ENCODE measurements at places on chromosomes 5 and 9. TPM values are rescaled to one million over a fixed set of nuclear protein-coding genes. Genes with fewer than 3 reads are reported as not detected.

DNA sequence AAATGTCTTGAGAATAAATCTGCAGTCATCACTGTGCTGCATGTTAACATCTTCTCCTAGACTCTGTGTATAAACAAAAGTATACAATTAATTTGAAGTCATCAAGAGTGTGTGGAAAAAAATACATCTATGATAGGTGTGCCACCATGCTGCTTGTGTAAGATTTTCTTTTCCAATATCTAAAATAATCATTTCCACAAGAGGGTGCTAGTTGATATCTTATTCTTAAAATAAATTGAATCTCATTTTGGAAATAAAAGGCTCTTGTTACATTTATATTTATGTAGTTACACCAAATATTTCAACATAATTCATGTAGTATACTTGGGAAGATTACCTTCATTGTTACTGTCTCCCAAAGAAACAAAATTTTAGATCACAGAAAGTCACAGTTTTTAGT lies 14.1 kb upstream of the MOCS2 start:
- H3K4me3 ChIP-seq = no peak overlapping the region
- H3K27me3 ChIP-seq = no peaks in the 10 kb centered on the region
- DNase-seq = no peak
- no peaks in the 10 kb centered on the region for H3K36me3 ChIP-seq

GRCh38 chr5:132296412-132297016 lies 2.3 kb downstream of the SLC22A4 start:
- no peaks in the 10 kb centered on the region for H3K27me3 ChIP-seq
- no peak overlapping the region for H3K27ac ChIP-seq
- DNase-seq = no peak
- no peak overlapping the region for H3K4me3 ChIP-seq
- H3K4me1 ChIP-seq = peaks cover 18% of the 10 kb centered on the region

- H3K36me3 ChIP-seq = no peaks in the 10 kb centered on the region
- H3K27ac ChIP-seq = no peak overlapping the region
- H3K4me1 ChIP-seq = no peaks in the 10 kb centered on the region
Measured at GRCh38 chr9:134687556-134687955, 46.0 kb downstream of the COL5A1 start.

GRCh38 chr9:31612336-31613030 lies 772.0 kb upstream of the ACO1 start:
- no peaks in the 10 kb centered on the region for H3K27me3 ChIP-seq
- DNase-seq = no peak
- no peak overlapping the region for H3K4me3 ChIP-seq
- no peaks in the 10 kb centered on the region for H3K4me1 ChIP-seq

GRCh38 chr9:69136779-69137178 lies 37.3 kb upstream of the TJP2 start:
- H3K4me3 ChIP-seq = no peak overlapping the region
- no peaks in the 10 kb centered on the region for H3K36me3 ChIP-seq
- no peaks in the 10 kb centered on the region for H3K27me3 ChIP-seq
- H3K4me1 ChIP-seq = no peaks in the 10 kb centered on the region
- H3K27ac ChIP-seq = no peak overlapping the region

GRCh38 chr9:105313238-105313637 lies 68.8 kb downstream of the SLC44A1 start:
- no peak for DNase-seq
- H3K27ac ChIP-seq = no peak overlapping the region
- no peak overlapping the region for H3K4me3 ChIP-seq
- no peaks in the 10 kb centered on the region for H3K4me1 ChIP-seq
- no peaks in the 10 kb centered on the region for H3K36me3 ChIP-seq

- DNase-seq = no peak
- no peak overlapping the region for H3K27ac ChIP-seq
- H3K36me3 ChIP-seq = no peaks in the 10 kb centered on the region
- no peaks in the 10 kb centered on the region for H3K27me3 ChIP-seq
Measured at GRCh38 chr9:71681708-71682272, 86.5 kb downstream of the CEMIP2 start.

- H3K27ac ChIP-seq = no peak overlapping the region
- no peak overlapping the region for H3K4me3 ChIP-seq
- no peaks in the 10 kb centered on the region for H3K36me3 ChIP-seq
- DNase-seq = no peak
- peaks cover 11% of the 10 kb centered on the region for H3K4me1 ChIP-seq
- H3K27me3 ChIP-seq = no peaks in the 10 kb centered on the region
Measured at GRCh38 chr9:114478871-114479270, 26.4 kb downstream of the WHRN start.

DNA sequence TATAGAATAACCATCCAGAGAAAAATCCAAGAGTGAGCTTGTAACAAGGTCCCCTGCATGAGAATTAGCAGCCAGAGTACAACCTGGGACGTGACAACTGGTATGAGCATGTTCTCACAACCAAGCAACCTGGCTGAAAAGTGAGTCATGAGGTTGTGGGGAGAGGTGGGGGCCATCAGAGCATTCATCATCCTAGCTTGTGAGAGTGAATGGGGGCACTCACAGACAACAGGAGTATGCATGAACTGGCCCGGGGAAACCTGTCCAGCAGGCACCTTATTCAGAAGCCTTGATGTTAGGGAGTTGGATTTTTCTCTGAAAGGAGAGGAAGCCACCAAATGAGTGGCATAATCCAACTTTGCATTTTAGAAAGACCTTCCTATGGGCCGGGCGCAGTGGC lies 113.0 kb downstream of the FRMD3 start:
- H3K36me3 ChIP-seq = no peaks in the 10 kb centered on the region
- H3K27me3 ChIP-seq = no peaks in the 10 kb centered on the region
- DNase-seq = no peak
- H3K4me1 ChIP-seq = no peaks in the 10 kb centered on the region
- no peak overlapping the region for H3K4me3 ChIP-seq
- H3K27ac ChIP-seq = no peak overlapping the region

DNA sequence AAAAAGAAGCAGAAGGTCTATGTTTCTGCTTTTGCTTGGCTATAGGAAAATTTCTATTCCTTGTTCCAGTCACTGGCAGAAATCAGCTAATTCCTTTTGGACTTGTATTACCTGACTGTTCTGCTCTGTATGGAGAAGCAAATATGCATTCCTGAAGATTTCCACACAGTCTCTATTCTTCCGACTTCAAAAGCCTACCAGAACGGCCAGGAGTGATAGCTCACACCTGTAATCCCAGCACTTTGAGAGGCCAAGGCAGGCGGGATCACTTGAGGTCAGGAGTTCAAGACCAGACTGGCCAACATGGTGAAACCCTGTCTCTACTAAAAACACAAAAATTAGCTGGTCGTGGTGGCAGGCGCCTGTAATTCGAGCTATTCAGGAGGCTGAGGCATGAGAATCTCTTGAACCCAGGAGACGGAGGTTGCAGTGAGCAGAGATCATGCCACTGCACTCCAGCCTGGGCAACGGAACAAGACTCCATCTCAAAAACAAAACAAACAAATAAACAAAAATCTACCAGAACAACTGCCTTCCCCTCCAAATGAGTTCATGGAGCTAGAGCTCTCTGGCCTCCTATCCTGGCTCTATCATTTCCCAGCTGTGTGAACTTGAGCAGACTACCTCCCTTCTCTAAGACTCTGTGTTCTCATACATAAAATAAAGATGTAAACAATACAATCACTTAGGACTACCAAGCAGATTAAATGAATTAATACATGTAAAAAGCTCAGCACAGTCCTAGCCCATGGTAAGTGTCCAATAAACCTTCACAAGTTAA lies 17.0 kb downstream of the MYO10 start:
- no peaks in the 10 kb centered on the region for H3K4me1 ChIP-seq
- H3K27ac ChIP-seq = no peak overlapping the region
- no peaks in the 10 kb centered on the region for H3K36me3 ChIP-seq
- H3K27me3 ChIP-seq = no peaks in the 10 kb centered on the region

GRCh38 chr5:68962757-68963484 lies 130.9 kb upstream of the SLC30A5 start:
- DNase-seq = no peak
- no peaks in the 10 kb centered on the region for H3K36me3 ChIP-seq
- no peaks in the 10 kb centered on the region for H3K27me3 ChIP-seq
- H3K27ac ChIP-seq = no peak overlapping the region

DNA sequence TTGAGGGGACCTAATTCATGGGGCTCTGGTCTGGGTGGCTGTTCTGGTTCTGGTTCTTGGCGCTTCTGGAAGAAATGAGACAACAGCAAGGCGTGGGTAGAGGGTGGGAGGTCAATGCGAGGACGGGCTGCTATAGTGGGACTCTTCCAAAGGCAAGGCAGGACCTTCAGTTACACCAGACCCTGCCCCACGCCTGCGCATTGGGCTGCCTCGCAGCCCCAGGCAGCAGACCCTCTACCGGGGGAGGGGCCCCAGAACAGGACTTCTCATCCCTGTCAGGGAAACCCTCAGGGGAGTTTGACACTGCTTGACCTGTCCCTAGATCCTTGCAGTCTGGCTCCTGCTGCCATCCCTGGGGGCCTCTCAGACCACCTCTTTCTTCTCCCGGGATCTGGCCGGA lies 18.5 kb downstream of the CCDC69 start:
- H3K4me1 ChIP-seq = peaks cover 59% of the 10 kb centered on the region
- no peak overlapping the region for H3K4me3 ChIP-seq
- DNase-seq = no peak
- H3K27me3 ChIP-seq = no peaks in the 10 kb centered on the region

DNA sequence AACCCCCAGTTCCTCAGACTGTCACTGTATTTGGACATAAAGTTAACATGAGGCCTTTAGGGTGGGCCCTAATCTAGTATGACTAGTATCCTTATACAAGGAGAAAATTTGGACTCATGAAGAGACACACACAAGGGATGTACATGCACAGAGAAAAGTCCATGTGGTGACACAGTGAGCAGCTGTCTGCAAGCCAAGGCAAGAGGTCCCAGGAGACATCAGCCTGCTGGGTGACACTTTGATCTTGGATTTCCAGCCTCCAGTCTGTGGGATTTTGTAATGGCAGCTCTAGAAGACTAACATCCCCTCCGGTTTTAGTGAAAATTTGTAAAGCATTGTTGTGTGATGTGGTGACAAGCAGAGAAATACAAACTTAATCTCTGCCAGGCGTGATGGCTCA lies 66.1 kb downstream of the RAI14 start:
- H3K27me3 ChIP-seq = no peaks in the 10 kb centered on the region
- H3K4me3 ChIP-seq = no peak overlapping the region
- H3K27ac ChIP-seq = no peak overlapping the region
- no peaks in the 10 kb centered on the region for H3K36me3 ChIP-seq

DNA sequence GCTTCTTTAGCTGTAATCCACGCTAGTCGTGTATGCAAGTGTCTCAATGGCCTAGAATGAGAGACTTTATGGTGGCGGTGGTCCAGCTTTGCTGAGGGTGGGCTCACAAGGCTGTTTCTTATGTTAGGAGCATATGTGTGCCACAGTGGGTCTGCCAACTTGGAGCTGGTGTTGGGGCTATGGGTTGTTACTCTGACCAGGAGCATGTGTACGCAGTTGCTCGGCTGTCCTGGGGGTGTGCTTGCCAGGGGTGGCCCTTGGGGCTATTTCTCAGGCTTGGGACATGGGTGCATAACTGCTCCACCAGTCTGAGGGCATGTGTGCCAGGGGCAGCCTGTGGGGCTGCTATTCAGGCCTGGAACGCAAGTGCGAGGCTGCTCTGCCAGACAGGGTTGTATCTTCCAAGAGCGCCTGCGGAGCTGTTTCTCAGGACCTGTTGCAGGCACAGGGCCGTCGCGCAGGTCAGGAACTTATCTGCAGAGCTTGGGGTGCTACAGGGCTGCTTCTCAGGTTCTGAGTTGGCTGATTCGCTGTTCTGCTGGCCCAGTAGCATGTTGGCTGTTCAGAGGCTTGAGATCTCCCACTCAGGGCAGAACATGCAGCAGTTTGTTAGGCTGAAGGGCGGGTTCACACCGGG lies 187.9 kb upstream of the TLX3 start:
- no peaks in the 10 kb centered on the region for H3K27me3 ChIP-seq
- DNase-seq = no peak
- no peak overlapping the region for H3K4me3 ChIP-seq
- no peaks in the 10 kb centered on the region for H3K36me3 ChIP-seq
- no peaks in the 10 kb centered on the region for H3K4me1 ChIP-seq

GRCh38 chr9:120531683-120532300 lies 48.2 kb downstream of the CDK5RAP2 start:
- H3K27ac ChIP-seq = no peak overlapping the region
- H3K4me3 ChIP-seq = no peak overlapping the region
- no peaks in the 10 kb centered on the region for H3K27me3 ChIP-seq
- no peak for DNase-seq
- no peaks in the 10 kb centered on the region for H3K4me1 ChIP-seq

- H3K36me3 ChIP-seq = peaks cover 3% of the 10 kb centered on the region
- peaks cover 76% of the 10 kb centered on the region for H3K4me1 ChIP-seq
- H3K27me3 ChIP-seq = no peaks in the 10 kb centered on the region
- H3K27ac ChIP-seq = no peak overlapping the region
- DNase-seq = no peak
Measured at GRCh38 chr9:128091144-128091543, 23.1 kb downstream of the SLC25A25 start.

GRCh38 chr5:80034962-80035821 lies at the start of gene THBS4:
Gene THBS4 (plus strand): TSS chr5:80035348. CDS start chr5:80035538, 190 bp downstream.
- H3K27me3 ChIP-seq = peaks cover 23% of the 10 kb centered on the region
- no peak for DNase-seq
- no peaks in the 10 kb centered on the region for H3K36me3 ChIP-seq

GRCh38 chr9:111034898-111035539 lies 3.3 kb downstream of the LPAR1 start:
- no peak for DNase-seq
- no peaks in the 10 kb centered on the region for H3K36me3 ChIP-seq
- no peak overlapping the region for H3K27ac ChIP-seq
- H3K27me3 ChIP-seq = peaks cover 5% of the 10 kb centered on the region
- no peaks in the 10 kb centered on the region for H3K4me1 ChIP-seq
- H3K4me3 ChIP-seq = no peak overlapping the region

GRCh38 chr9:16112116-16112515 lies 559.3 kb downstream of the CCDC171 start:
- H3K4me3 ChIP-seq = no peak overlapping the region
- no peak for DNase-seq
- no peak overlapping the region for H3K27ac ChIP-seq

GRCh38 chr5:67728326-67728890 lies 487.1 kb upstream of the PIK3R1 start:
- H3K4me3 ChIP-seq = no peak overlapping the region
- H3K27me3 ChIP-seq = no peaks in the 10 kb centered on the region
- H3K27ac ChIP-seq = no peak overlapping the region

DNA sequence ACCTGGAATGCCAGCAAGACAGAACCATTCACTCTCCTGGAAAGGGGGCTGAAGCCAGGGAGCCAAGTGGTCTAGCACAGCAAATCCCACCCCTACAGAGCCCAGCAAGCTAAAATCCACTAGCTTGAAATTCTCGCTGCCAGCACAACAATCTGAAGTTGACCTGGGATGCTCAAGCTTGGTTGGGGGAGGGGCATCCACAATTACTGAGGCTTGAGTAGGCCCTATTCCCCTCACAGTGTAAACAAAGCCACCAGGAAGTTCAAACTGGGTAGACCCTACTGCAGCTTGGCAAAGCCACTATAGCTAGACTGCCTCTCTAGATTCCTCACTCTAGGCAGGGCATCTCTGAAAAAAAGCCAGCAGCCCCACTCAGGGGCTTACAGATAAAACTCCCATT lies 17.3 kb downstream of the RIGI start:
- H3K4me3 ChIP-seq = no peak overlapping the region
- H3K27me3 ChIP-seq = no peaks in the 10 kb centered on the region
- no peaks in the 10 kb centered on the region for H3K36me3 ChIP-seq
- no peak for DNase-seq
- no peaks in the 10 kb centered on the region for H3K4me1 ChIP-seq
- no peak overlapping the region for H3K27ac ChIP-seq

SLC45A2 gene
- not detected for total RNA-seq

TNFSF15 gene
- 0.06 TPM for total RNA-seq

PCDHB14 gene
- 0.14 TPM for total RNA-seq

TNC gene
- total RNA-seq = not detected

LCN9 gene
- total RNA-seq = not detected

AK8 gene
- not detected for total RNA-seq

TRIP13 gene
- 0.69 TPM for total RNA-seq

PCDHGB2 gene
- 0.55 TPM for total RNA-seq

CNTLN gene
- 0.15 TPM for total RNA-seq

PCDHGB1 gene
- 0.17 TPM for total RNA-seq

All from CD4-positive, alpha-beta memory T cell (primary cell).